Activated T-cell treated with anti-CD3 and anti-CD28 coated beads, Interleukin-2, amount 50 U/mL, for 72 hours (primary cell): ENCODE measurements at places on chromosomes 11 and 22.
A peak's percentile ranks its signal among the peaks of the same experiment; 100 is the strongest.

DNA sequence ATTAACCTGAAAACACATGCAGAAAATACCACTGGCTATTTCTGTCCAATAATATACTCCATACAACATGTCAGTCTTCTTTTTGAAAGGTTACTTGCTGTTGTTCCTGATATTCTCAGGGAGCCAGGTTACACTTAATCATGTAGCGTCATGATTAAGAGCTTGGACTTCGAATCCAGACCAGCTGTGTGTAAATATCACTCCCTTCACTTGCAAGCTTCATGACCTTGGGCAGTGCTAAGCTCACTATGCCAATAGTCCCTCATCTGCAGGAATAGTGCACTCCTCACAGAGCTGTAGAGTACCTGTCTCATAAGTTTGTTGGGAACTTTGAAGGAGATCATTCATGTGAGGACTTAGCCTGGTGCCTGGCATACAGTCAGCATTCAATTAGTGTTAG lies 1.9 kb downstream of the HTR3B start:
- no peak for DNase-seq

GRCh38 chr11:131486100-131486499 lies 115.7 kb downstream of the NTM start:
- no peak for DNase-seq

GRCh38 chr22:46974631-46975585 lies 212.5 kb downstream of the TBC1D22A start:
- DNase-seq = no peak

- no peak for DNase-seq
These were observed 34.2 kb upstream of the CTTN start for GRCh38 chr11:70364178-70364577.

- DNase-seq = no peak
These were observed 886 bp downstream of the SHISA8 start for GRCh38 chr22:41913842-41914534.

DNA sequence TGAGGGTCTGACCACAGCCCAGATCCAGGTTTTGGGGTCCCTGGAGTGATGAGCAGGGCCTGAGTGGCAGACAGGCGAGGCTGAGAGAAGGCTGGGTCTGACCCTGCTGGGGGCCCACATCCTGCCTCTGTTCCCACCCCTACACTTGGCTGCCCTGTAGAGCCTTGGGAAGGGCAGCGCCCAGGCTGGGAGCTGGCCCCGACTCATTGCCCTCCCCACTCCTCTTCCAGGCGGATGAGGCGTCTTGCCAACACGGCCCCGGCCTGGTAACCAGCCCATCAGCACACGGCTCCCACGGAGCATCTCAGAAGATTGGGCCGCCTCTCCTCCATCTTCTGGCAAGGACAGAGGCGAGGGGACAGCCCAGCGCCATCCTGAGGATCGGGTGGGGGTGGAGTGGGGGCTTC lies 4.9 kb downstream of the DERL3 start:
- no peak for DNase-seq

GRCh38 chr11:126163779-126164178 lies 47.7 kb downstream of the RPUSD4 start:
- no peak for DNase-seq

GRCh38 chr11:33891714-33892327 lies at the start of gene LMO2:
Gene LMO2, minus strand, starts transcription at chr11:33892076. Its CDS starts 22,360 bp downstream, at chr11:33869716.
- DNase-seq = no peak

DNA sequence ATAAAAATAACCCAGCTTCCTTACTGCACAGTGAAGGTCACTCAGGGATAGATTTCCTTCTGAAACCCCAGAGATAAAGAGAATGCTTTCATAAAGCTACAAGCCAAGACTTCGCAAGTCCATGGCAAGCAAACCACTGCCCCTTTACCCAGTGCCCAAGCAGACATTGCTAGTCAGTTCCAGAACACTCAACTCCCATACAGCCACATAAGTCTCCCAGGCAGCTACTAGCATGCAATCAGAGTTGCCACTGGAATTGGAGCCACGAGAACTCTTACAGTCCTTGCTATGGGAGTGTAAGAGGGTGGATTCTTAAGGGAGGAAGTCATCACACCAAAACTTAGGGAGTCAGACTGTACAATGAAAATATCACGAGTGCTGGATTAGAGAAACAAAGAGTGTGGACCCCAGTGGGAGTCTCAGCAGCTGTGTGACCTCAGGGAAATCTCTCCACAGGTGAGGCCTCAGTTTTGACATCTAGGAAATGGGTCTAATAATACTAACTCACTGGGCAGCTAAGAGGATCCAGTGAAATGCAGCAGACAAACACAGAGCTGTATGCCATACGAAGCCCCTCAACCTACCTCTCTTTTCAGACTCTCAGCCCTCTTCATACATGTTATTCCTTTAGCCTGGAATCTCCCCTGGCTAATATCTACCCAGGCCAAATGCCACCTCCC lies 526.6 kb downstream of the MN1 start:
- DNase-seq = no peak

DNA sequence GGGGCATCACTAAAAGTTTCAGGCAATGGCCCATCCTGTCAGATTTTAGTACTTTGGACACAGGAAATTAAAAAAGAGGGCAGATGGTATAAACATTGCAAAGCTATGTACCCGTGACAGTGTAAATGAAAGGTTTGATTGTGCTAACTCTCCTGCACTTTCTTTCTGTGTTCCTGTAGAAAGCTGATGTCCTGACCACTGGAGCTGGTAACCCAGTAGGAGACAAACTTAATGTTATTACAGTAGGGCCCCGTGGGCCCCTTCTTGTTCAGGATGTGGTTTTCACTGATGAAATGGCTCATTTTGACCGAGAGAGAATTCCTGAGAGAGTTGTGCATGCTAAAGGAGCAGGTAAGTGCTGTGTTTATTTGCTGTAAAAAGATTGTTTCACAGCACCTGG lies 10.3 kb downstream of the CAT start:
- DNase-seq = no peak

DNA sequence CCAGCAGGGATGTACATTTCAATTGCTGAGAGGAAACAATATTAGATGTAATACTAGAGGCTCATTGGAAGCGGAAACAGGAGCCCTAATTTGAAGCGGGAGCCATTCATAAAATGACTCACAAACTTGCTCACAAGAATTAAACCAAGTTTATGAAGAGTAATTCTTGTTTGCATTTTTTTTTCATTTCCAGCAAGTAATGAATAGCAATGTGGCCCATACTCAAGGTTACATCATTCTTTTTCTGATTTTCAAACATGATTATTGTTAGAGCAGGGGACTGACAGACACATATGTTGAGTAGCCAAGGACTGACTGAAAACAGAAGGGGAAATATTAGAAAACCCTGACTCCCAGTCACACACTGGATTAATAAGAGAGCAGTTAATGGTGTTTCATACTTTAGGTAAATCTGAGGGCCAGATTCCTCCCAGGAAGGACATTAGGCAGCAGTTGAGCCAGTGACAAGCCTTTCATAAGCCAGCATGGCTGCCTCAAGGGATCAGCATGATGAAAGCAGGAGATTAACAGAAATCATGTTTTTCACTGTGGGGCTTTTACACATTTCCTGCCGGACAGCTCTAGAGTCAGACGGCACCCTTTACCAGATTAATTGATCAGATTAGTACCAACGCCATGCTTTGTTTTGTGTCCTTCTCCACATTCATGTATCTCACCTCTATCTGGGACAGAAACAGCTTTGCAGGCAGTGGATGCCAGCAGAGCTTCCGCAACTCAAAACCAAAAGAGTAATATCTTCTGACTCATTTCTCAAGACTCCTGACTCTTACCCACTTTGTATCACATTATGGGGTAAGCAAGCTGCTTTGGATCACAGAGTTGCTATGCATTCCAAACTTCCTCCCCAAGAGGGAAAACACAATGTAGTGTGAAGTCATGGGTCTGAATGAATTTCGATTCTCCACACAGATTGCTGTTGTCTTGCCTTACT lies 831.6 kb downstream of the KCNA4 start:
- DNase-seq = no peak

GRCh38 chr11:13465909-13466371 lies 2.9 kb upstream of the BTBD10 start:
- no peak for DNase-seq

GRCh38 chr11:12625438-12626071 lies 48.7 kb upstream of the TEAD1 start:
- DNase-seq = no peak

DNA sequence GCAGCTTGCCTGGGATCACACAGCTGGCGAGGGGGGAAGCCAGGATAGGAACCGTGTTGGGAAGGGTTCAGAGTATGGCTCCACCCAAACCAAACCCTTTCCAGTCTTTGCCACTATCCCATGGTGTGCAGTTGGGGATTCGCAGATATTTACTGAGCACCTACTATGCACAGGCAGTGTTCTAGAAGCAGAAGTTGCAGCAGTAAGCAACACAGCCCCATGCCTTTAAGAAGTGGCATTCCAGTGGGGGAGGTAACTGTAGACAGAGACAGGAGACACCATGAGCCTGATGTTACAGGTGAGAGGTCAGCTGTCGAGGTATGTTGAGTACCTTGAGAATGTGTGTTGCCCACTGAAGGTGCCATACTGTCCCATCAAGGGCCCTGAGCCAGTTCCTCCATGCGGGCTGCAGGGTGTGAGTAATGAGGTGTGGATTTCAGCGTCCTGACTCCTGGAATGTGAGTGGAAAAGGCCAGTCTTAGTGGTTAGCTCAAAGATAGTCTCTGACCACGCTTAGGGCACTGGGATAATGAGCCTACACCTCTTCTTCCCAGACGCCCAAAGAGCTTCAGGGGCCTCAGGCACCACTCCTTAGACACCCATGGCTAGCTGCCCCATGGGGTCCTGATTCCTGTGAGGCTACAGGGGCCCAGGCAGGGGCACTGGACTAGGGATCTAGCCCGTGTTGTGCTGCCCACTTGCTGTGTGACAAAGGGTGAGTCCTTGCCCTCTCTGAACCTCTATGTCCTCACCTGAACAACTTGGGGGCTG lies 71.8 kb upstream of the TP53I11 start:
- DNase-seq = no peak

DNA sequence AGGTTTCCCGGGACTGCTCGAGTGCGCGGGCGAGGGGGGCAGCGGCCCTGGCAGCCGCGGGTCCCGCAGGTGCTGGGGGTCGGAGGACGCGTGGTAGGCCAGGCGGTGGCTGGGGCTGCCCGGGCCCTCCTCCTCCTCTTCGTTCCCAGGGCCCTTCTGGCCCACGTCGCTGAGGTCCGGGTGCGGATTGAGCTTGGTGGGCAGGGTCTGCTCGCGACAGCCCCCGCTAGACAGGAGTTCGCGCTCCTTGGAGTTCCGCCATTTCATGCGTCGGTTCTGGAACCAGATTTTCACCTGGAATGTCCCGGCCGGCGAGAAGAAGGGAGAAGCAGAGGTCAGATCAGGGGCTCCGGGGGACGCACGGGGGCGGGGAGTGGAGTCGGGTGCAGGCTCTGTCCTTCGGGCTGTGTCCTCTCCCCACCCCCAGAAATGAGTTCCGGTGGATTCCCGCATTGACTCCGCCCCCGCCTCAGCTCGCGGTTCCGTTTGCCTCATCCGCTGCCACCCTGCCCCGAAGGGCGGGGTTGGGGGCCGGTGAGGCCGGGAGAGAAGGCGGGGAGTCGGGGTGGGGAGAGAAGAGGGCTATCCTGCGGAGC lies 3.9 kb downstream of the DBX1 start:
- peak; percentile 68 for DNase-seq

GRCh38 chr11:48033918-48034341 lies 53.6 kb downstream of the PTPRJ start:
- no peak for DNase-seq

DNA sequence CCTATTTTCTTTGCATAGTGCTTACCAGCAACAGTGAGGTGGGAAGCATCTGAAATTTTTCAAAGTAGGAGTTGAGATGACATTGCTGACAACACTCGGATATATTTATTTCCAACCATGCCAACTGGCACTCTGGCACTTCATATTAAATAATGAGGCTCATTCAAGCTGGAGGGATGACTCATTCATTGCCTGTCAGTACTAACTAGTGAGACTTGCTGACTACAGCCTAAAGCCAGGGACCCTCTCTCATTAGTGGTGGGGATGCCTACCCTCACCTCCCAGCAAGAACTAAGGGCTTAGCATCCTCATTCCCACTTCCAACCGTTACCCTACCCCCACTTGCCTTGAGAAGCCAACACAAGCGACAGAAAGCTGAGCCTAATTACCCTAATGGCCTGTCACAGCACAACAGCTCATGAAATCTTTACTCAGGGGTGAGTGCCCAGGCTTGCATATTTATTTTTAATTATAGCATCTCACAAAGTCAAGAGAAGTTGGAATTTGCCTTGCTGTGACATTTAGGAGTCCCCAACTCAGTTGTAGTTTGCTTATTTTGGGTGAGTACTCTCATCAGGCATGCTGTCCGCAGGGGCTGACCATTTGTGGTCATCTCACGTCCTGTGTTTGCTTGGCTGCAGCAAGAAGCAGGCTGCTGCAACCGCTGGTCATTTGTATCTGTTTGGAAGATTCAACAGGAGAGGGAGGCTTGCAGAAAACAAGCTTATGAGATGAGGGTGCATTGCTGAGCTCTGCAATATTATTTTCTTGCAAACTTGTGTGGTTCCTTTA lies 181.6 kb upstream of the POU2AF2 start:
- DNase-seq = no peak

DNA sequence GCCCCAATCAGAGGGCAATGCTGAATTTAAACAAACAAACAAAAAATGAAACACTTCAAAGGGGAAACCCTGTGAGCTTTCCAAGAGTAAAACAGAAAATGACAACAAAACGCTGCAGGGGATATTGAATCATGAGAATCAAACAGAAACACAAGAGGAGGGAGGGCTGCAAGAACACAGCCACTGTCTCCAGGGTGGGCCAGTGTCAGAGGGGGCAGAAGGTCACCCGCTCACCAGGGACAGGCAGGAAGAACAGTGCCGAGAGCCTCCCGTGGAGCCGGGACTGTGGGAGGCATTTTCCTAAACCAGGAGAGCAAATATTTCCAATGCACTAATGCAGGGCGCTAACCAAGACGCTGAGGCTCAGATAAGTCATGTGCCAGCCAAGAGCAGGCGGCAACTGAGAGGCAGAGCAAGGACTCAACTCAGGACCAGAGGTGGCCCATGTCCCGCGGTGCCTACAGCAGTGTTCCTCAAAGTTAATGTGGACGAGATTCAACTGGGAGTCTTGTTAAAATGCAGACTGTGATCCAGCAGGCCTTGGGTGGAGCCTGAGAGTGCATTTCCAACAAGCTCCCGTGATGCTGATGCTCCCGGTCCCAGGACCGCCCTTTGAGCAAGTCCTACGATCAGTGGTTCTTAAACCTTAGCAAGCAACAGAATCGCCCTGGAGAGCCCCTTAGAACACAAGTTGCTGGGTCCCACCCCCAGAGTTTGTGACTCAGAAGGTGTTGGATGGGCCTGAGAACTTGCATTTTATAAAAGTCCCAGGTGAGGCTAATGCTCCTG lies 197.2 kb downstream of the TENM4 start:
- DNase-seq = no peak

- DNase-seq = no peak
These were observed 1080.8 kb downstream of the BRD1 start for GRCh38 chr22:48746789-48747425.

DNA sequence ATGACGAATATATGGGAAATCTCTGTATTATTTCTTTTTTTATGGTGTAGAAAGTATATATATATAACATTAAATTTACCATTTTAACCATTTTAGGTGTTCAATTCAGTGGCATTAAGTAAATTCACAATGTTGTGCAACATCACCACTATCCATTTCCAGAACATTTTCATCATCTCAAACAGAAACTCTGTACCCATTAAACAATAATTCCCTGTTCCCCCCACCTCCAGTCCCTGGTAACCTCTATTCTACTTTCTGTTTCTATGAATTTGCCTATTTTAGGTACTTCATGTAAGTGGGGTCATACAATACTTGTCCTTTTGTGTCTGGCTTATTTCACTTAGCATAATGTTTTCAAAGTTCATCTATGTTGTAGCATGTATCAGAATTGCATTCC lies 15.3 kb upstream of the PTS start:
- DNase-seq = no peak

- DNase-seq = no peak
These were observed 212.7 kb upstream of the PGR start for GRCh38 chr11:101342307-101342706.
